ENCODE measurements at places on chromosomes 11 and 22.
A peak's percentile ranks its signal among the peaks of the same experiment; 100 is the strongest.

- no peak for DNase-seq
Measured at GRCh38 chr11:81840380-81840779, 893.3 kb downstream of the FAM181B start.

- no peak for DNase-seq
Measured at GRCh38 chr11:26715133-26715532, 6.7 kb downstream of the SLC5A12 start.

DNA sequence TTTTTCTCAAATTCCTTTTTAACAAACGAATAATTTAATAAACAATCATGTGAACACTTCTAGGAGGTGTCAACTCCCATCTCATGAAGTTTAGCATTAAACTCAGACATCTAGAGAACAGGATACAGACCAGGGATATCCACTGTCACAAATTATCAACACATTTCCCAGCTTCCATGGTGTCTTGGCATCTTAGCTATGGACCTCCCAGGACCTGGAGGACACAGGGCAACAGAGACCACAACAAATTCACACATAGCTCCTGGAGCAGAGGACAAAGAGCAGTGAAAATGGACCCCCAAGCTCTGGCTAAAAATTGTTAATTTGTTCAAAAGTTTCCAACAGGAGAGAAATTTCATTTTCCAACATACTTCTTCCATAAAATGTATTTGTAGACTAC is 102.2 kb downstream of the SGSM3 start:
- DNase-seq = no peak

DNA sequence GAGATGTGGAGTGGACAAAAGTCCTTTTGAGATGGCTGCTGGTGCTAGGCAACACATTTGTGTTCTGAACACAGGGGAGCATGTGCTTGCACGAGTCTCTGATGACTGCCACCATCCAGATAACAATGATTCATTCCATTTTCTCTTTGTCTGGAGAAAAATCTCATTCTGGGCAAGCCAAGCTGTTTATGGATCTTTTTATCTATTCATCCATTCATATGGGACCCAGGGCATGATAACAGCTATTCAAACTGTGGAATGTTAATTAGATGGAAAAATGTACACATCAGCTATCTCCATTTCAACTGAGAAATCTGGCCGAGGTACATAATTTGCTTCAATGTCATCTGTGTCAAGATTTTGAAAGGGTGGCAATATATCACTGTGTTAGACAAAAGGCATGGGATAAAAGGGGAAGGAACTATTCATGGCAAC is 117.5 kb upstream of the ZBED5 start:
- DNase-seq = no peak

DNA sequence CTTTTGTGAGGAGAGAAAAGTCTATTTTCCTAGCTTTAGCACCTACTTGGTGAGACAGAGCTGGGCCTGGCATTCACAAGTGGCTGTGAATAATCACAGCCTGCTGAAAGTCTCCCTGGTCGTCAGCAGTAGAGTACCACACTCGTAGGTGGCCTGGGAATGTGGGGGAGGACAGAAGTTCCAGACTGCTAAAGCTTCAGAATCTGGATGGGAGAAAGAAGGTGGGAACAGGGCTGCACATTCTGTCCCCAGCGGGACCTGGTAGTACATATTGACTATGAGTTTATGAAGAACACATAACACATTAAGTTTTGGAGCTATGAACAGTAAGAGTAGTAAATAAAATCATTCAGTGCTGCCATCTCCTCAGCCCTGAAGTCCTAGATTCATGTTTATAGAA is 19.0 kb upstream of the LIMK2 start:
- DNase-seq = no peak

- DNase-seq = no peak
Measured at GRCh38 chr11:38517991-38518390, 1920.0 kb upstream of the RAG2 start.

DNA sequence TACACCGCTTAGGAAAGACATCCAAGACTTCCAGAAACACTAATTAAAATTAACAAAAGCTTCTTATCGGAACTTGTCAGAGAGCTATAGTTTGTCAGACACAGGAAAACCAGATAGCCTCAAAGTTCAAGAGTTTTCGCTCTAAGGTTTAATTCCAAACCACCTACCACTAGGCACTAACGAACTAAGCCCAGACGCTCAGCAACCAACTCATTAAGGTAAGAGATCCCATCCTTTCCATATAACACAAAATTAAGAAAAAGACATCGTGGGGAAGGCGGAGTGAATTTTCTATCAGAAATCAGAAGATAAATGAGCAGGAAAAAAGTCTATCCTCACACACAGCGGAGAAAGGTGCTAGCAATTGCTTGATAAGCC is 382 bp downstream of the IMMP1L start:
- DNase-seq = no peak

- DNase-seq = no peak
Measured at GRCh38 chr11:79160791-79161403, 279.9 kb downstream of the TENM4 start.

DNA sequence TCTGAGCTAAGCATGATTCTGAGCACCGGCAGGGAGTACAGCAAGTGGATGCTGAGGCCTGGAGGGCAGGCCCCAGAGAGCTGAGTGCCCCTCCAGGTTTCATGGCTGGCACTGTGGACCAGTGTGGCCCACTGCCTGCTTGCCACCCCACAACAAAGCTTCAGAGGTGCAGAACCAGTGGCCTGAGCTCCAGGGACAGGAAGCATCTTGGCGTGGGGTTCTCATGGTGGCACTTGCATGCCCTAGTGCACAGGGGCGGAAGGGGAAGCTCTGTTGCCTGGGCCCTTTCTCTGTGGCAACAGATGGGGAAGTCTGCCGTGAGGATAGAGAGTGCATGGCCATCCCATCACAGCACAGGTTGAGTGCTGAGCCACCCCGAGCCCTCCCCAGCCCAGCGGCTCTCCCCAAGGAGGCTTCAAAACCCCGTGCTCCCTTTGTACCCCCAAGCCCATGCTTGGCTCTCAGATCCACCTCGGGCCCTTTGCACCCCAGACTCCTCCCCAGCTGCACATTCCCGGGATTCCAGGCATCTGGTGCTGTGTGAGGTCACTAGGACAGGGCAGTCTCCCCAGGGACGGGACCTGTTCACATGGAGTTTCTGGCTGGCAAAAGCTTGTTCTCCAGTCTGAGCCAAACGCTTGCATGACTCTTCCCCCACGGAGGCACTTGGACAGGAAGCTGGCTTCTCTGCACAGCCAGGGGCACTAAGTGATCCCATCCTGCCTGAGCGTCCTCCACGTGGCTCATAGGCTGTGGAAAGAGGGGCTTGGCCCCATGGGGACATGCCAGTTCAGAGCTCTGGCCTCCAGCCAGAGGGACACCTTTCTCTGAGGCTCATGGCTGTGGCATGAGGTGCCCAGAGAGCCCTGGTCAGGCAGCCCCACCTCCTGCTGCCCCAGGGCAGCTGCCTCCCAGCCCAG is 4.2 kb downstream of the SLC25A1 start:
- DNase-seq = no peak

DNA sequence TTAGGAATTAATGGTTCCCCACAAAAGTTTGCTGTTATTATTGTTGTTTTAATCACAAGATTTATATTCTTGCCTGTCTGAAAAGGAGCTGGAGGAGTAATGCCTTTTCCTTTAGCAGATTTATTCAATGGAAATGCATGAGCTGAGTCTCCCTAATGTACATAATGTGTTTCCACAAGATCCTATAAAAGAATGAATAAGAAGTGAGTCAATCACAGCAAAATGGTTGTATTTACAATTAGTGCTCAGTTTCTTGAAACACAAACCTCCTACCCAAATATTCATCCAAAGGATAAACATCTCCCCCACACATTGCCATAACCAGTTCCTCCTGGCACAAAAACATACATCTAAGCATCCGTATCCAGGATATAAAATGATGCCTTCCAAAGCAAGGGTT is 33.3 kb downstream of the ME3 start:
- no peak for DNase-seq

GRCh38 chr11:80779905-80780605 is 1339.2 kb upstream of the TENM4 start:
- DNase-seq = no peak

- peak; percentile 66 for DNase-seq
Measured at GRCh38 chr22:42863349-42863961, 6.4 kb upstream of the ARFGAP3 start.

- DNase-seq = no peak
Measured at GRCh38 chr11:57460758-57461749, 726 bp downstream of the RTN4RL2 start.

DNA sequence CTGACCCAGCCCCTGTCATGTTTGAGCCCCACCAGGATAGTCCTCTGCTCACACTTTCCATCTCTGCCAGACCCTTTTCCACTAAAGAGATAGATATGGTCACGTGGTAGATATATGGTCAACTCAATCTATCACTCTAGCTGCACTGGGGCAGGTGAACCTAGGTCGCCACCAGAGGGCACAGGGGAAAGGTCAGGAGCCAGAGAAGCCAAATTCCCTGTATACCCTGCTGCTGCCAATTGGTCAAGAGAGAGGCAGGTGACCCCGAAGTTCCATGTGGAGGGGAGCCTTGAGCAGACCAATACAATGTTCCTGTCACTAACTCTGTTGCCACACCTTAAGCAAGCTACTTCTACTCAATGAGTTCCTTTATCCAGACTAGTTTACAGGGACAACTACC is 101.1 kb upstream of the GALNT18 start:
- DNase-seq = no peak

DNA sequence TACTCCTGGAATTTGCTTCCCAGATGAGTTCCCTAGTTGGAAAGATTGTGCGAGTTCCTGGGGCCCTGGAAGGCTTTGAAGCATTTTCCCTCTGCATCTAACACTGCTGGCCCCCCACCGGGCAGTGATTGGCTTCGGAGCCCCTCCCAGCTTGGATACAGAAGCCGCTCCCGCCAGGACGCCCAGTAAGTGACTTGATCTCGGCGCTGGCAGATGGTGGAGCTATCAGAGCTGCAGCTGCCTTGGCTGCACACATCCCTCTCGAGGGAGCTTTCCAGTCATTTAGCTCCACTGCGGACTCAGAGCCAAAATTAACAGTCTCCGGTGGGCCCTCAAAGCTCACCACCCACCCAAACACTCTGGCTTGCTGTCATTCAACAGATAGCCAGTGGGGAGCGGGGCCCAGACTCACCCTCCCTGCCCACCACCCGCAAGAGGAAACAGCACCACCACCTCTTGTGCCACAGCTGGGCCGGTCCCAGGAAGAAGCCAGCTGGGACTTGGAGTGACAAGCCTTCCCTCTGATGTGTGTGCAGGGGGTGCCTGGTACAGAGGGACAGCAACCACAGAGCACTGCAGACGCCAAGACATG is 162.3 kb downstream of the TRIM29 start:
- no peak for DNase-seq

DNA sequence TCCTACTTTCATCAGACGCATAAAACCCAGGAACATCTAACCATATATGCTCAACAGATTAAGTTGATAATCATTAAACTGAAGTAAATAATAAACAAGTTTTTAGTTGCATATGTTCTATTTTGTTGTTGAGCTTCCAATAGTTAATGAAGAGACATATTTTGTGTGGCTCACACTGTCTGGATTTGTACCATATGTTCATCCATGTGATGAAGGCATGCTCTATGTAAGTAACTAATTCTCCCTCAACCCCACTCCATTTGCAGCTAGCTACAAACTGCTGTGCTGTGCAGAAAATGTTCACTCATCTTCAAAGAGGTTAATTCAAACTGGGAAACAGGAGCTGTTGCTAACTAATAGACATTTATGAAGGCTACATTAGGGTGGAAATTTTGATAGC is 589.7 kb upstream of the LRRC4C start:
- DNase-seq = no peak

DNA sequence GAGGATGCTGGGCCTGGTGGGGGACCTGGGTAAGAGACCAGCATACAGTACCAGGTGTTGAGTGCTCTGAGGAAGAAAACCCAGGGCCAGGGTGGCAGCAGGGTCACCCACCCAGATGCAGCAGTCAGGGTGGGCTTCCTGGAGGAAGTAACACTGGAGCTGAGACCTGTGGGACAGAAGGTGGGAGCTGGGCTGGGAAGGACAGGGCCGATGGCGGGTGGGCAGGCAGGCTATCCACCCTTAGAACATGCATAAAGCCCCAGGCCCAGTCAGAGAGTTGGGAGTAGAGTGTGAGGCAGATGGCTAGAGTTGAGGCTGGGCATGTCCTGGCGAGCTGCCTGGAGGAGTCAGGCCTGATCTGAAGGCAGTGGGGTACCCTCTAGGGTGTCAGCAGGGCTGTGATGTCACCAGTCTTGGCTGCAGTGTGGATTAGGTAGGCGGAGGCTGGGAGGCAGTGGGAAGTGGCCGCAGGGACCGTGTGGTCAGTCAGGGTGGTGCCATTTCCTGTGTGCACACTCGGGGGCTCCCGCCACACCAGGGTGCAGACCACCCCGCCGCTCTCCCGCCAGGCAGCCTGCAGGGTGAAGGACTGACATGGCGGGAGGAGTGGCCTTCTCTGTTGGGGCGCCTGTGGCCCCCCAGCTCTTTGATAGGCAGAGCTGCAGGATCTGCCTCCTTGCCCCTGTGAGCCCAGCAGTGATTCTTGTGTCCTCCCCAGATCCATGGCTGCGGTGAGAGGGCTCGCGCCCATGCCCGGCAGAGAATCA is 35.3 kb downstream of the IGHMBP2 start:
- no peak for DNase-seq

DNA sequence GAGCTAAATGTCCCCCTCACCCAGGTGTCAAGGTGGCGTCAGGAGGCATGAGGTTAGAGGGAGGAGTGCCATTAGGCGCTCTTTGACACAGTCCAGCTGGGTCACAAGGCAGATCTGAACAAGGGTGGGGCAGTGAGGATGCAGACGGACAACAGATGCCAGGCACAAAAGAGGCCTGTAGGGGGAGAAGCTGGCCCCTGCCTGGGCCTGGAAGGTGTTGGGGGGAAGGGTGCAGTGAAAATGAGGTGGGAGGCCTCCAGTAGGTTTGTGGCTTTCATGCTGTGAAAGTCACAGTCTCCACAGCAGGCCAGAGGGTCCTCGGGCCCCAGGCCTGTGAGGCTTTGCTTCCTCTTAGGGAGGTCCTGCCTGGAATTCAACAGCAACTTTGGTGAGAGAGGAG is 85.0 kb upstream of the PLET1 start:
- no peak for DNase-seq

DNA sequence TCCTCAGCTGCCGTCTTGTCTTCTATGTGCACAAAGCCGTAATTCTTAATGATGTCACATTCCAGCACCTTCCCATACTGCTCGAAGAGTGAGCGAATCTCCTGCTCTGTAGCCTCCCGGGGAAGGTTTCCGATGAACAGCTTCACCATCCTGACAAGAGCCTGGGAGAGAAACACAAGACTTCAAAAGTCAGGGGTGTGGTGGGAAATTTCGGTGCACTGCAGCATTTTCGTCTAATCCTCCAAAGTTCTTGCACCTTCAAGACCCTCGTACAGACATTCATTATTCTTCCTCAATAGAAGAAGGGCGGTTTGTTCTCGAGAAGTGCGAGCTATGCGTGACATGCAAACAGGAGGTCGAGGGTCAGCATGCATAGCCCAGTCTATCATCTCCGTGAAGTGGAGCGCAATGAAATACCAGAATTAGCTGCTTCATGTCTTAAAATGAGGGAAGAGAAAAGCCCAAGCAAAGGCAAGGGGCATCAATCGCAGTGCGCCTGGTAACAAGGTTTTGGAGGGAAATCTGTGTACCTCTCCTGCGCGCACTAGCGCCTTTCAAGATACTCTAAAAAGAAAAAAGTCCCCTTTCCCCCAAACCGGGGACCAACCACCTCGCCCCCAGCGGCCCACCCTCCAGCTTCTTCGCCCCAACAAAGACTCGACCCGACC is 622 bp downstream of the RBM4B start:
- DNase-seq = no peak

Measured in stimulated activated effector memory CD8-positive, alpha-beta T cell treated with anti-CD3 and anti-CD28 coated beads, Interleukin-12 subunit alpha, Interleukin-12 subunit beta, amount 100 ng/mL, for 72 hours (primary cell).